H9 (cell line): ENCODE measurements at places on chromosomes 7 and 10.

DNA sequence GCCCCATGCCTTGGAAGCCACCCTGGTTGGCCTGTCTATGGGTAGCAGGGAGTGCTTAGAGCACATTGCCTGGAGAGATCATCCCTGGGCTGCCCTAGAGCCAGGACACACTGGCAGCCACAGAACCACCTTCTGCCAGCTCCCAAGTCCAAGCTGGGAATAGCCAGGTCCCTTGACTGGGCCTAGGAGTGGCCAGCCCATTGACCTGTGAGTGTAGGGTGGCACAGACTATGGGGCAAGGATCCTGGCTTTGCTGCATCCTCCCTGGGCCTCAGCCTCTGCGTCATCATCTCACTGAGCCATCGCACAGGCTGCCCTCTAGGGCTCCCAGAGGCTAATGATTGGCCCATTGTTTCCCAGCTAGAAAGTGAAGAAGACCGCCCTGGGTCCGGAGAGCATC is 7.0 kb downstream of the AQP1 start:
- no peak for DNase-seq

GRCh38 chr10:77195101-77195500 is 442.5 kb downstream of the KCNMA1 start:
- no peak for DNase-seq

GRCh38 chr7:927031-927671 is 27.3 kb downstream of the ADAP1 start:
- DNase-seq: no peak

DNA sequence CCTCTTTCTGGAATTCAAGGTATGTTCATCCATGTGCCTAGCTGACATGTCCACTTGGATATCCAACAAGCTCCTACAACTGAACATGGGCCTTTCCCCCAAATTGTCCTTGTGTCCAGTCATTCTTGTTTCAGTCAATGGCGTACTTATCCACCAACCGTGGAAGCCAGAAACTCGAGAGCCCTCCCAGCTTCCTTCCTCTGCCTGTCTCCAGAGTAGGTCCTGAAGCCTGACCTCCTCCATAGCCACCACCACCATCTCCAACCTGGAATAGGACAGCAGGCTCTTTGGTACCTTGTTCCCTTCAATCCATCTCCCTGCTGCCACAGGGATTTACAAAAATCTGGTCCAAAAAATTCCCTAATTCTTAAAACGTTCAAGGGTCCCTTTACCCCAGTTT is 305.1 kb downstream of the RPS24 start:
- no peak for DNase-seq

DNA sequence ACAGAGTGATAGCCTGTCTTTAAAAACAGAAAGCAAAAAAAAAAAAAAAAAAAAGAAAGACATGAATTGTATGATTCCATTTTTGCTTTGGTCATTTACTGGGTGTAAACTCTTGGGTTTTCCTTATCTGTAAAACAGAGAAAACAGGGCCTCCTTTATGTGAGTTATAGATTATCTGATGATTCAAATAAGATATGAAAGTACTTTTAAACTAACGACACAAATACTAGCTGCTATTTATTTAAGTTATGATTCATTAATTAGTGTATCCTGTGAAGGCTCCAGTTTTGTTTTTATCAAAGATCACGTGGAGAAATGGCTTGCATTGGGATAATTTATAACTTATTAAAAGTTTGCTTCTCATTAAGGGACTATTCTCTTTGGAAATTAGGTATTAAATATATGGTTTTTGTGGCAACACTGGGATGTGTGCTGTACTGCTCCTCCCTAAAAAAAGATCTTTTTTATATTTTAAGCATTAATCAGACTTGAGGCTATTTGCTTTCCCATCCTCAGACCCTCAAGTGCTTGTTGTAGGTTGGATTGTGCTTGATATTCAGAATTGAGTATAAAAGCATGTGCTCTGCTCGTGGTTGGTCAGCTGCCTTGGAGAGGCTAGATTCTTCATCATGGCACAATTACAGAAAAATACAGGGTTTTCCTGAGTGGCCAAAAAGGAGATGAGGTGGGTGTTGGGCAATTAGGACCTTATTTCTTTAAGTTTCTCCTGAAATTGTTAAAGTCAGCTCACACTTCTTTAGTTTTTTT is 39.9 kb downstream of the NRG3 start:
- DNase-seq: no peak

DNA sequence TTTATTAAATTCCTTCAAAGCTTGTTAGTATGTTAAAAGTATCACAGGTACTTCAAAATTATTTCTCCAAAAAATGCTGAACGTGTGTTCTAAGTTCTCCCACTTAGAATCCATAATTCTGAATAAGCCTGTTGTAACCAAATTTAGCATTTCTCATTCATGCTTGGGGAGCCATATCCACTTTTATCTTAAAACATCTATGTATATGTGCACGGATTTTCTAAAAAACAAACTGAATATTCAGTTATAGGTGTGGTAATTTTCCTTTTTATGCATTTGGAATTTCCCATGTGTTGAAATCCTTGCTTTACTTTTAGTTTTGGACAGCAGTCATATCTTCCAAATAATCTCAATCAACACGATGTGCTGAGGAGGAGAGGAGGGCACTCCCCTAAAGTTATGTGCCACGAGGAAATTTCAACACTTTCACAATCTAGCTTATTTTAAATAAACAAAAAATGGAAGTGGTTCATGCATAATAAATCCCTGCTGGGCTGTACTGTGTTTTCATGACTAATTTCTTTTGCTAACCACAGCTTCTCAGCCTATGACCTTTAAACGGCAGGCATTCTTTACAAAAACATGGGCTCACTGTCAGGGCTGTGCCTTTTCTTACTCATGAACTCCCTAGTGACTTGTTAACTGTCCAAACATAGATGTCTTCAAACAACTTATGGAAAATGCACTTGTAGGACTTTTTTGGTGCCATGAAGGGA is 380.3 kb upstream of the SEMA3C start:
- no peak for DNase-seq

DNA sequence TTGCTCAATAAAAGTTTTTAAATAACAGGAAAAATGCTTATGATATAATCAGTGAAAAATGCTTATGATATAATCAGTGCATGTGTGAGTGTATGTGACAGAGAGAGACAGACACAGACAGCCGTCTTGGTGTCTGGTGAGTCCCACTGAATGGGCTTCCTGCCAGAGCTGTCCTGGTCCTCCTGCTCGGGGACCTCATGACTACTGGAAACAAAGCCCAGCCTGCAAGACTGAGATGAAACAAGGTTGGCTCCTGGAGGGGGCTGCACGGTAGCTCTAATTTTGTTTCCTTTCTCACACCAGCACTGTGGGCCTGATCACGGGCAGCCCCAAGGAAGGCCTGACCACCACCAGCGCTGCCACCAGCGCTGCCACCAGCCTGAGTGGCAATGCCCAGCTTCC is 57.3 kb downstream of the NRP1 start:
- DNase-seq: no peak

DNA sequence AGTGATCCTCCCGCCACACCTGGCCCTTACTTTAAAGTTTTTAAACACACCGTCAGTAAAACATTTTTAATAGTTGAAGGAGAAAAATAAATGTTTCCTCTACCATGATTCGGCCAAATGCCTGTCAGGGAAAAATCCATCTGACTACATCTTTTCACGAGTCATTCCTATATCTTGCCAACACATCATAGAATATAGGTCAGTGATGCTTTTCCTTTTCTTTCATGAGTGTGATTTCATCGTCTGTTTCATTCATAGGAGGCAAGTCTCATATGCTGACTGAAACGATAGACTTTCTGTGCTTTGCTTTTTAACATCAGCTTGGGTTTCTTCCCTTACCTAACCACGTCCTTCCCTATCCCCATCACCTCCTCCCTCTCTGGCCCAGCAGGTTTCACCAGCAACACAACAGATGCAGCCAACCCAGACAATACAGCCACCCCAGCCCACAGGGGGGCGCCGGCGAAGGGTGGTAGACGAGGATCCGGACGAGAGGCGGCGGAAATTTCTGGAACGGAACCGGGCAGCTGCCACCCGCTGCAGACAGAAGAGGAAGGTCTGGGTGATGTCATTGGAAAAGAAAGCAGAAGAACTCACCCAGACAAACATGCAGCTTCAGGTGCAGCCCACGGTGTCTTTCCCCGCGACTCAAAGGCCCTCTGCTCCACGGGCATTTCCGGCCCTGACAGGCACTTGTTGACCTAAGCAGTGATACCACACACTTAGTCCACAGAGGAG is 149.2 kb downstream of the TRIL start:
- peak; percentile 60 for DNase-seq

DNA sequence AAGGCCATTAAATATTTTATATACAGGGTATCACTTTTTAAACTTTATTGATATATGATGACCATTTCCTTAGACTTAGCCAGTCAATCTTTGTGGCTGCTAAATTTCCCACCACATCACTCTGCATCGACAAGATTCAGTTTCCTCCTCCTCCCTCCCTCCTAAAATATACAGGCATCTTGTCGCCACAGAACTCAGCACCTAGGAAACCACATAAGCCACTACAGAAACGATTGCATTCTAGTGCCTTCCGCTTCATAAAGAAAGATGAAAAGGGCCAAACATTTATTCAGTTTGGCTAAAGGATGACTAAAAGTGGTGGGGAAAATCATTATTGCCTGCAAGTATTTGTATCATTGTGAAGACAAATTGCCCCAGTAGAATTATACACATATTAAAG is 30.7 kb downstream of the ERCC6 start:
- DNase-seq: no peak

DNA sequence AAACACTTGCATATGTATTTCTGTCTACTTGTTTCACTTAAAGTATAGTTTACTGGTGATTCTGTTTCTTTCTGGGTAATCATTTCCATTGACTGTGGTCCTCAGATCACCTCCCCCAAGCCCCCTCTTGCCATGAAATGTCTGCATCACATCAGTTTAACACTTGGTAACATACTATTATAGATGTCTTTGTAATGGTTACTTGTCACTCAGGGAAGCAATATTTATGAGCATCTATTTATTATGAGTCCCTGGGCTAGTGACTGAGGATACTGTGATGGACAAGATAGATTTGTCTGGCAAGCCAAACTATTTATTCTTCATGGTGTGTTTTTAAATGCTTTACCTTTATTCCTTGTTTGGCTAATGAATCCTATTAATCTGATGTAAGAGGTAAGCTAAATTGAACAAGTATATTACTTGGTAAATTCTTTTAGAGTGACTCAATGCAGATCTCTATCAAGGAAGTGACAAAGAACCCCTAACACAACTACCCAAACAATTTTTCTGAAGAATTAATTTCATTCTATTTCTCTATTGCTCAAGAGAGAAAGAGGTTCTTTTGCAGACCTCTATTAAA is 270.9 kb downstream of the RELN start:
- DNase-seq: no peak

- no peak for DNase-seq
Measured at GRCh38 chr7:50307368-50308032, 3.0 kb downstream of the IKZF1 start.

DNA sequence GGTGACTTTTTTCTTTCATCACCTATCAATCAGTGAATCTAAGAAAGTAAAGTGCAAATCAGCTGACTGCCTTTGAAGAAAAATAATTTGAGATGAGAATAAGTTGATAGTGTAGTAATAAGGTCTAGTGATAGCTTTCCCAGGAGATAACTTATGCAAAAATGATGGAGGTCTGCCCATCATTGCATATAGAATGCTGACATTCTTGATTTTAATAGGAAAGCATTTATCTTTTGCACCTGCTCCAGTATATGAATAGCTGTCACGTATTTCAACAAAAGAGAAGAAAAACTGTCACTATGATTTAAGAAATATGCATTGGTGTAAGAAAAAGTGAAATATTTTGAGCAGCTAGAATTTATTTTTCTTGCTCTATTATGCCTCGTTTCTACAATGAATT is 46.8 kb downstream of the PTTG1IP2 start:
- no peak for DNase-seq

- DNase-seq: no peak
Measured at GRCh38 chr10:101646364-101646763, 48.6 kb downstream of the FBXW4 start.

- DNase-seq: no peak
Measured at GRCh38 chr10:75410132-75411005, 8.8 kb upstream of the ZNF503 start.

DNA sequence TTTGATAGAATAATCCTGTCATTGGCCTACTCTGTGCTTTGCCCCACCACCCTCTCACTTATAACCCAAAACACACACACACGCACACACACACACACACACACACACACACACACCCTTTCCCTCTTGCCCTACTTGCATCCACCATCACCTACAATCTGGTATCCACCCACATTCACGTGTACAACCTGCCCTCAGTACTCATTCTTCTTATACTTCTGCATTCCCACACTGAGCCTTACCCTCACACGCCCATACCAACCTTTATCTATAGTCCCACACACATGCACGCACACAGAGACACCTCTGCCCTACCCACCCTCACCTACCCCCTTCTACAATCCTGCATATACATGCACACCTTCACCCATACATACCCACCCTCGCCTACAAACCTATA is 10.8 kb upstream of the SRI start:
- no peak for DNase-seq

DNA sequence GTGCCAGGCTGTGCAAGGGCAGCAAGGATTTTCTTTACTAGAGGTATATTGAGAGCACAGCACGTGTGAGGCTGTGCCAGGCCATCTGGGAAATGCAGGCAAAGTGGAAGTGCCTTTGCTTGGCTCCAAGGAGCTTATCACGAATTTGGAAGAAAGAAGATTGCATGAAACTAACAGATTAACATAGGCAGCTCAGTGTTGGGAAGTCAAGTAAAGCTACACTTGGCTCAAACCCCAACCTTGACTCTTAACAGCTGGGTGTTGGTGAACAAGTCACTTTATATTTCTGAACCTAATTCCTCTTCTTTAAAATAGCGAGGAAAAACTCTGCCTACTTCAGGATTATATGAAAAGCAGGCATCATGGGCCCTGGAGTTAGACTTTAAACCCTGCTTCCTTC is 105.2 kb downstream of the PLCE1 start:
- DNase-seq: no peak

GRCh38 chr7:39746103-39746819 is 122.9 kb downstream of the RALA start:
- peak; percentile 91 for DNase-seq

DNA sequence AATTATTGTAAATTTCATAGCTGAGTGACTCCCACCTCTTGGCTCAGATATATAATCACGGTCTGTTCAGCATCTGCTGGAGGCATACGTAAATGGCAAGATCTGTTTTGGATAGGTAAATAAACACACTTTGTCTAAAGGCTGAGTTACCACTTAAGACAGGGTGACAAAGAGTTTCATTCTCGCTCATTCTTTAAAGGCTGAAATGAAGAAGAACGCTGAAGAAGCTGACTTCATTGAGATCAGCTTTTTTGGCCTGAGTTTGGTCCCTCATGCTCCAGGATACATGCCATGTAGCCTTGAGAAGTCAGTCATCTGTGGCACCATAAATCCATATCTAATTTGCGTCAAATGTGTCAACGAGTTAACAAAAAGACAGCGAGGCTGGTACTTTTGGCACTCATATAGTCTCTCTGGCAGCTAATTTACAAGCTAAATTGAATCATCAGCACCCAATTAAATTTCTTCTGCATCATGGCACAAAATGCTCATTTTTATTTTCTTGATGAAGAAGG is 309.9 kb downstream of the GPAM start:
- no peak for DNase-seq
